ENCODE measurements at places on chromosomes 5 and 9.

GRCh38 chr5:59873113-59873512 is 20.4 kb downstream of the PDE4D start:
- DNase-seq = peak; percentile 52

DNA sequence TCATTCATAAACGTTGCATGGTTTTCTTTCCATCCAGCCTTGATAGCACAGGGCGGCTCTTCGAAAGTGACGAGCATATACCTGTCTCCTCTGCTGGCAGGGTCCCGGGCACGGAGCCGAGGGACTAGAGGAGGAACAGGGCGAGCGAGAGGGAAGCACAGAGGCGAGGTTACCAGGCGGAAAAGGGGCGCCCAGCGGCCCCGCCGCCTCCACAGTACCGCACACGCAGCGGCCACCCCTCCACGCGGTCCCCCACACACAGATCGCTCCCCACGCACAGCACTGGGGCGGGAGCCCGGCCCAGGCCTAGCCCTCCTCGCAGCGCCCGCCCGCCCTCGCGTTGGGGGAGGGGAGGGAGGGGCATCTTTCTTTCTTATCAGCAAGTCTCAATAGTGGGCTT is 296.6 kb upstream of the DAB2 start:
- no peak for DNase-seq

- no peak for DNase-seq
Observed at GRCh38 chr9:134321946-134322741, 4.1 kb upstream of the RXRA start.

DNA sequence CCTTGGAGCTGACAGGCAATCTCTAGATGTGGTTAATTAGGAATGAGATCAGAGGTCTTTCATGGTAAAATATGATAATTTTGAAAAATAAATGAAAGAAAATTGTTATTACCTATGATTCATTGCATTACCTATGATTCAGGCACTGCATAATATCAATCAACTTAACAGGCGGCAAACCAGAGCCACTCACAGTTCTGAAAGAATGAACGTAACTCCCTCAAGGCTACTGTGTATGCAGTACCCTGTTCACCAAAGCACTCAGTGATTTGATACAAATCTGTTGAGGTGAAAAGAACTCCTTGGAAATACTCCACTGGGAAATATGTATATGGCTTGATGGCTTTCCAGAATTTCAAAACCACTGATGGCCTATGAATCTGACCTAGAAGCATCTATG is 398.9 kb downstream of the ACTL7B start:
- no peak for DNase-seq

- no peak for DNase-seq
Observed at GRCh38 chr9:34686732-34687131, 4.3 kb downstream of the CCL19 start.

GRCh38 chr5:132457371-132458225 is 33.0 kb downstream of the IRF1 start:
- DNase-seq = peak; percentile 71

DNA sequence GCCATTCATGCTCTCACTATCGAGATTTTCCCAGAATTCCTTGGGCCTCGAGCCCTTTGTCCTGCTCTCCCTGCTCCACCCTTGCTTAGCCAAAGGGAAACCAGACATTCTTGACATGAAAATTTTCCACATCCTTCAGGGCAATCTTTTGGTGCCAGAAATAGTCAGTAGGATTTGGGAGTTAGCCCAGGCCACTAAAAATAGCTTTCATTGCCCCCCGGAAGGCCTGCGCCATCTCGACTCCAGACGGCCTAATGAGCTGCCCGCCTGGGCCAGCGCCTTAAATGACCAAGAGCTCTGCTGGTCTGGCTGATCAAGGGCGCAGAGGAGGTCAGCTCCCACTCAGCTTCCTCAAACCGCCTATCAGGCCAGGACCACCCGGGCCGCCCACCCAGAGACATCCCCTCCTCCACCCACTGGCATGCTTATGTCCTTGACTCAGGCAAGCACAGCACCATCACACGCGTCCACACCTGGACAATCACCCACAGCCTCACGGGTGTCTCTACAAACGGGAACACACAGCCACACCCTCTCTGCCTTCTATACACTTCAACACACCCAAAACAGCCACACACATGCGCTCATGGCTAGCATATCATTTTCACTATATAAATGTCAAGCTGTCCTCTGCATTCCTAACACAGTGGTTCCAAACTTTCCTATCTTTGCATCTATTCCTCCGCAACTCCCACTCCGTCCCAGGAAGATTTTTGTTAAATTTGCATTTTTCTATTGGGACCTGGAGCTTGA is 20.9 kb downstream of the DUSP1 start:
- no peak for DNase-seq

Measured in fibroblast of pulmonary artery (primary cell).